ENCODE measurements at places on chromosomes 12 and 14.

- no peak for DNase-seq
These were observed 921.2 kb upstream of the FOXG1 start for GRCh38 chr14:27845241-27845850.

- no peak for DNase-seq
These were observed 11.4 kb upstream of the NOPCHAP1 start for GRCh38 chr12:104974626-104975290.

DNA sequence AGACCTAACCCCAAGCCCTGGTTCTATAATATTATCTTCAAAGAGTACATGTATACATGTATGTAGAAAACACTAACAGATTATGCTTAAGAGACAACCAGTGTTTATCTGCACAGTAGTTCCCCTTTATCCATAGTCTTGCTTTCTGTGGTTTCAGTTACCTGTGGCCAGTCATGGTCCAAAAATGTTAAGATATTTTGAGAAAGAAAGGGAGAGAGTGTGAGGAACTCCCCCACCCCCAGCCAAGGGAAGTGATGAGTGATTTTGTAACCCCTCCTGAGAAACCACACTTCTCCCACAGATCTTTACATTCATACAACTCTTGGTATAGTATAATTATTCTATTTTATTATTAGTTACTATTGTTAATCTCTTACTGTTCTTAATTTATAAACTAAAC, 77.3 kb upstream of the CNTN1 start:
- DNase-seq = no peak

DNA sequence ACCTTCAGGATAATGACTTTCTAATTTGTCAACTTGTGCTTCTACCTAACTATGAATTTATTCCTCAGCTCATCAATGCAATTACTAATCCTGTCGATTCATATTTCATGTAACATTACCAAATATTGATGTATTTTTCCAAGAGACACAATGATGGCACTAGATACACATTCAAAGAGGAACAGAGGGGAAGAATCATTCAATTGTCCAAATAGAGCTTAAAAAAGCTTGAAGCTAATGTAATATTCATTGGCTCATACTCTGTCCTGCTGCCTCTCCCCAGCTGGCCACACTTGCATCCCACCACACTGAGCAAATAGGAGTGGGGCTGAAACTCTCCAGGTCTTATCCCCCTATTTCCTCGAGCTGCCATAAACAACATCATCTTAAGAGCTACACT, 9.3 kb downstream of the TESPA1 start:
- no peak for DNase-seq

DNA sequence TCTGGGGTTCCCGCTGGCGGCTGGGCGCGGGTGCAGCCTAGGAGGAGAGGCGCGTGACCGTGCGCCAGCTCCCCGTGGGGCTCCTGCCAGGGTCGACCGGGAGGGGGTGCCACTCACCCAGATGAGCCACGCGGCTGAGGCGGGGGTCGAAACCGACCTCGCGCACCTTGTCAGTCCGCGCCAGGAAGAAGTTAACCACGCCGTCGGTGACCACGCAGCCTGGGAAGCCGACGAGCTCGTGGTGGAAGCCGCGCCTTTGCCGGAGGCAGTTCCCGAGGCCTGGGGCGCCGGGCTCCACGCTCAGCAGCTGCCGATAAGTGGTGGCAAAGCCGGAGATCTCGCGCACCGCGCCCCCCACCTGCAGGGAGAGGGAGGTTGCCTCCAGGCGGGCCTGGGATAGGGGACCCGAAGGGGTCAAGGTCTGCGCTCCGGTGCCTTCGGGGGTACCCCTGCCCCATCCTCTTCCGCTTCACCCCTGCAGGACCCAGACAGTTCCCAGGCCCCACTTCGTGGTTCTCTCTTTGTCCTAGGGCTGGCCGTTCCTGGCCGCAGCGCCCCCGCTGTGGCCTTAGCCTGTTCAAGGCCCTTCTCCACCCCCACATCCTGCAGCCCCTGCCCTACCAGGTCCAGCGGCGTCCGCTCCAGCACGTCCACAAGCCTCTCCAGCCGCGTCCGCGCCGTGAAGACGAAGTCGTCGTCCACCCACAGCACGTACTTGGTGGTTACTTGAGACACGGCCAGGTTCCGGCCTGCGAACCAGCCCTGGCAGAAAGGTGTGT, 5.3 kb downstream of the B4GALNT1 start:
- DNase-seq = peak; percentile 36

DNA sequence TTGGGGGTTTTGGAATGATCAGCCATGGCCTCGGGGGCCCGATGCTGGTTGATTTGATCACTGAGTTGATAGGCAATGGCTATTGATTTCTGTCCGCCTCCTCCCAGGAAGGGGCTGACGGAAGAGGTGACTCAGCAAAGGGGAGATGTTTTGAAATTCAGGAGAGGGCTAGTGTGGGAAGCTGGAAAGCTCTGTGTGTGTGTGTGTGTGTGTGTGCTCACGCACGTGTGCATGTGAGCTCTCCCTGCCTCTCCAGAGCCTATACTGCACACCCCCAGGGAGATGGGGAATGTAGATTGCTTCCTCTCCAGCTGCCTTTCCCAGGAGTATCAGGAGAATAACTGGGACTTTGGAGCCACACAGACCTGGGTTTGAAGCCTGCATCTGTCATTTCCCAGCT, 184.9 kb upstream of the MYL2 start:
- DNase-seq = no peak

DNA sequence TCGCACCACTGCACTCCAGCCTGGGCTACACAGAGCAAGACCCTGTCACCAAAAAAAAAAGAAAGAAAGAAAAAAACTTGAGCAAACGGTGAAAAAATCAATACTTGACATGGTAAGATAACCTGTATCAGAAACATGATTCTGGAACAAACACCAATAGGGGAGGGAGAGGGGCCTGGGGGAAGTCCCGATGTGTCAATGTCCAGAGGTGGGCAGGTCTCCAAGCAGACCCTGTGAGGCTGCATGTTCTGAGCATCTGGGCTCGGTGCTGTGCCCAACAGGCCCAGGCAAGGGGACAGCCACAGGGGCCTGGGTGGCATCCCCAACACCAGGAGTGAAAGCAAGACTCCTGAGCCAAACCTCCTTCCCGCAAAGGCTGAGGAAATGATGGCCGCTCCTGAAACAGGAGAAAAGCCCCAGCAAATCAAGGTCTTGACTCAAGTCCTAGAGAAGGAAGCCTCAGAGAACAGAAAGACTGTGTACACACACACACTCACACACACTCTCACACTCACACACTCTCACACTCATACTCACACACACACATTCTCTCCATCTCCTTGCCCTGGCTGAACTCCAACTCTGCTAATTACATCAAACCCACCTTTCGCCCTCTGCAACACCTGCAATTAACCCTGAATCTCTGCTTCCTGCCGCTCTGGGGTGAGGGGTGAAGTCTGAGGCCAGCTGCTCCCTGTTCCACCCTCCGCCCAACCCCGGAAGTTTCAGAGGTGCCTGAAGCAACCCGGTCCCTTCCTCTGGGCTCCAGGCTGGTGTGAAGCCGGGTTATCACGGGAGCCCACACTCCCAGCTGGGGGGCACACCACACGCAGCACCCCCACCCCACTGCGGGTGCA, 20.4 kb downstream of the CCDC88C start:
- DNase-seq = peak; percentile 70

DNA sequence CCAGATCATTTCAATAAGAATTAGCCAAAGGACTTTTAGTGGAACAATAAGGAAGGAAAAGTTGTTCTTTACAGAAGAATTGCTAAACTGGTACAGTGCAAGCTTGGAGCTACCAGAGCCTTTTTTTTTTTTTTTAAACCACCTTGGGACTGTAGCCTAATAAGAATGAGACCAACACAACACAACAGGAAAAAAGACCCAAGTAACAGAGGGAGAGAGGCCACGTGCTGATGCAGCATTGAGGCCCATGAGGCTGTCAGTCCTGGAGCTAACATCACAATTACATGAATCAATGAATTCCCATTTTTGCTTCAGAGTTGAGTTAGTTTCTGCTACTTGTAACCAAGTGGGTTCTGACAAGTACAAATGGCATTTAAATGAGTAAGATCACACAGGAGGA, 149.0 kb upstream of the EEA1 start:
- no peak for DNase-seq

DNA sequence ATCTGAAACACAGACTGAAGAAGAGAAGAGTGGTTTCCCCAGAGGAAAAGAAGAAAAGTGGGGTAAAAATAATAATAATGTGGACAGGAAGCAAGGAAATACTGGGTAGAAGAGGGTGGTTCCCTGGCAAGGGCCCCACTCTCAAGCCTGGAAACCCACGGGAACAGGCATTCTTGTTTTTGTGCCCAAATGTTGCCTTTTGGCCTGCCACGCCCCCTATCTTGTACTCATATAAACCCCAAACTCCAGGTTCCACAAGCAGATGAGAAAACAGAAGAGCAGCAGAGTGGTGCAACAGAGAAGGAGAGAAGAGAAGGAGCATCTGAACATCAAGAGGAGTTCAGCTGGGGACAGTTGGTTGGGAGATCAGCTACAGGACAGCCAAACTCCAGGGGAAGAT, 51.2 kb downstream of the NDUFA12 start:
- no peak for DNase-seq

DNA sequence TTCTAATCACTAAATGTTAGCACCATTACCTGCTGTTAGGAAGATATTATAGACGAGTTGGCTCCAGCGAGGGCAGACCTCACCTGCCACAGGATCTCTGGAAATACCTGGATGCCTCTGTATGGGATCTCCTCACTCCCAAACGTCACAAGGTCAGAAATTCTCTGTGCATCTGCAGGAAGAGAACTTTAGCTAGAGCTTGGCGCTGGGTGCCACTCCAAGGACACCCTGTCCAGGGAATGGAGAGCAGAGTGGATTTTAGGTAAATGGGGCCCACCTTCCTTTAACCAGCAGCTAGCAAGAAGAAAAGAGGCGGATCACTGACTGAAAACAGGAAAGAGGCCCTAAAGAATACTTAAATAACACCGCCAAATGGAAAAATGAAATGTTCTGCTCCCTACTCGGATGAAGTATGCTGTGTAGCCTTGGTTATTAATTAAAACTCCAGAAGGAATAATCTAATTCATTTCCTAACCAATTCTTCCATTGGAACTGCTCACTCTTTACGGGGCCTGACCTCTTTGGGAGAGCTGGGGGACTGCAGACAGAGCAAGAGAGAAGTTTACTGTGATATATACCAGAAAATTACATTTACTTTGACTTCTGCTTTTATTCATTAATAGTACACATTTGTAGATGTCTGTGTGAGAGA, 4.2 kb upstream of the FOXG1 start:
- no peak for DNase-seq

- DNase-seq = no peak
These were observed 8.1 kb downstream of the CORO1C start for GRCh38 chr12:108722992-108723766.

- DNase-seq = no peak
These were observed 53.7 kb downstream of the FBXL14 start for GRCh38 chr12:1540690-1541089.
